Cerebellar nuclear complex (tissue), 1 donor: ENCODE measurements at places on chromosomes 1 and 21.

- no peak for DNase-seq
Observed at GRCh38 chr1:223834660-223835263, 11.0 kb downstream of the TP53BP2 start.

DNA sequence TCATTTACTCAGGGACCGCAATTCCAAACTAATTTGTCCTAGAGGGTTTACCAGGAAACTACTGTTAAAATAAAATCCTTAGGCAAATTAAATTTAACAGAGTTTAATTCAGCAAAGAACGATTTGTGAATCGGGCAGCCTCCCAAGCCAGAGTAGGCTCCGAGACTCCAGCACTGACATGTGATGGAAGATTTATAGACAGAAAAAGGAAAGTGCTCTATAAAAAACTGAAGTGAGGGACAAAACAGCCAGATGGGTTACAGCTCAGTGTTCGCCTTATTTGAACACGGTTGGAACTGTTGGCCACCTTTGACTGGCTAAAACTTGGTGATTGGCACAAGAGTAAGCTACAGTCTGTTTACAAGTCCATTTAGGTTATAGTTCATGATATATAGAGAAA, 35.2 kb upstream of the RCSD1 start:
- DNase-seq = no peak

GRCh38 chr1:77394166-77394565, 112.3 kb downstream of the AK5 start:
- no peak for DNase-seq

GRCh38 chr1:177589166-177589565, 380.7 kb downstream of the SEC16B start:
- no peak for DNase-seq

- no peak for DNase-seq
Observed at GRCh38 chr21:46622226-46622625, 13.2 kb upstream of the PRMT2 start.

DNA sequence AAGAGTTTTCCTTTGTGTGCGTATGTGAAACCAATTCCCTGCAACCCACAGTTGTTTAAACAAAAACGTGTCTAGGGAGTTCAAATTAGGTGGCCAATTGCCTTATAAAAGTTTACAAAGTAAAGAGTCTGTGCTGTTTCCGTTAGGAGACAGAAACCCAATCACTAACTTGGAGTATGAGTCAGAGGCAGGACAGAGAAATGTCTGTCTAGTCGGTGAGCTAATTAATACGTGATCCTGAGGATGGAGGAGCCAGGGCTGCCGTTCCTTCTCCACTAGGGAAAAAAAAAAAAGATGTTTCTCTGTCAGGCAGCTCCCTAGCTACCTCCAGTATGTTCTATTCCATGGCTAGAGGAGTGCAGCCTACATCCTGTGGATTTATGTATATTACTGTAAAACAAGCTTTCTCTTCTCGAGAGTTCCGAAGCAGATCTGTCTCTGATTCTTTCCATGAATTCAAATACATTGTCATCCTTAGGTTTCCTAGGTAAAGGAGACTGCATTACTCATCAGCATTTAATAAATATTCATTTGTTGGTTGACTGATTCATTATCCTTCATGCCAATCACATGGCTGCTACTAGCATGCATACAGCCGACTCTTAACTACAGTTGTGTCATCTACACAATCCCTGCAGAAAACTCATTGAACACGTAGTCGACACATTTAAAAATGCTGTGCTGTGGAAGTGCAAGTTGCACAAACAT, 430.6 kb downstream of the KIF26B start:
- DNase-seq = no peak

DNA sequence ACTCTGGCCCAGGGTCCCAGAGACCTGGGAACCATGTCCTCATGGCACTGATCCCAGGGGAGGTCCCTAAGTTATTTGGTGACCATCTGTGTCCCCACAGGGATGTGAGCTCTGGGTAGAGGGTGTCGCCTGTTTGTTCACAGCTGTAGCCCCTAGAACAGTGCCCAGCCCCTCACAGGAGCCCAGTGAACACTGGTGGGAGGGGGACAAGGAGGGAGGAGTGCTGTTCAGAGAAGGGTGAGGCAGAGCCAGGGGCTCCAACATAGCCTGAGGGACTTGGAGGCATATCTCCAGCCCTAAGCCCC, 450.4 kb downstream of the MATN1 start:
- no peak for DNase-seq

- DNase-seq = no peak
Observed at GRCh38 chr1:117068580-117068979, 8.5 kb downstream of the TTF2 start.

GRCh38 chr1:55654750-55655149, 439.6 kb upstream of the USP24 start:
- no peak for DNase-seq

DNA sequence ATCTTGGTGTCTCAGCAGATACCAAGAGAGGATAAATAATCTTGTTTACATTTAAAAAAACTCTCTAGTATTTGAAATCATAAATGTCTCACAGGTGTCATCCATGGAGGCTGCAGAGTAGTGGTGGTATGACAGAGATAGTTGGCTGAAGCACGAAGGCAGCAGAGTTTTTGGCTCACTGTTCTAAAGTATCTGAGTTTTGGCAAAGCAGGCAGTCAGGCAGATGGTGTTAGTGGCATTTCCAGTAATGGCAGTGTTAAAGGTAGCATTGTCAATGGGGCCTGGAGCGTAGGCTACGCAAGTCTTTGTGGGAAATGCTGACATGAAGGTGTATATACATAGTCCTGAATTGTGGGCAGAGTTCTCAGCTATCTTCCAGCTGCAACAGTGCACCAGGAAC, 68.5 kb upstream of the HSD17B7 start:
- DNase-seq = peak; percentile 86

GRCh38 chr1:212127221-212127620, 91.7 kb downstream of the DTL start:
- DNase-seq = no peak

- DNase-seq = no peak
Observed at GRCh38 chr1:77671836-77672235, 10.6 kb downstream of the ZZZ3 start.

- DNase-seq = no peak
Observed at GRCh38 chr1:52877554-52877953, 35.0 kb downstream of the ZYG11A start.

DNA sequence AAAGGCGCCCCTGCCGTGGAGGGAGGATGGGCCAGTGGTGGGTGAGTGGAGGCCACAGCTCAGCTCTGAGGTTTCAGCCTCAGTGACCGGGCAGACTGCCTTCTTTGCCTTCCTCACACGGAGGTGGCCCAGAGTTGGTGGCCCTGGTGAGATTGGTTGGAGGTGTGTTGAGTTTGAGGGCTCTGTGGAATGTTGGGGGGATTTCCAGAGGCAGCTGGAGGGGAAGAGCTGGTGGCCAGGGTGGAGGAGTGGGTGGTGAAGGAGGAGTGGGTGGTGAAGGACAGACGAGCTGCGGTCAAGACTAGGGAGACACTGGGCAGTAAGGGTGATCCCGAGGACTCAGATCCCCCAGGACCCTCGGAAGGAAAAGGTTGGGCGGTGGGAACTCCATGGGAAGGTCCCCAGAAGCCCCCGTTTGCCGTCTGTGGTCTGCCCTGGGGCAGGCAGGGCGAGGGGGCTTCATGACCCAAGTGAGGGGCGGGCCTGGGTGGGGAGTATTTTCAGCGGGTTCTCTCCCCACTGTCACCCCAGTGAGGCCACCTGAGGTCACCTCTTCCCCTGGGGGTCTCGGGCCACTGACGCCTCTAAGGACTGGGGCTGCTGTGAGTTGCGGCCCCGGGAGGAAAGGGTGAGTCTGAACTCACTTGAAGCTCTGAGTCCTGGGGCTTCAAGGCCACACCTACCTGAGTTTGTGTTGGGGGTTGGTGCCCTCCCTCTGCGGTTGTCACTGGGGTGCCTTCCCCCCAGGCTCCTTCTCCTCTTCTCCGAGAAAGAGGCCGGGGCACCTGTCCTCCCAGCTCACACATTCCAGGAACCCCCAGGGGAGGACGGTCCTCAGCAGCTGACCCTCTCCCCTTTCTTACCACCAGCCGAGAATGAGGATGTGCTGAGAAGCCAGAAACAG, 22.7 kb upstream of the PIK3CD start:
- no peak for DNase-seq

DNA sequence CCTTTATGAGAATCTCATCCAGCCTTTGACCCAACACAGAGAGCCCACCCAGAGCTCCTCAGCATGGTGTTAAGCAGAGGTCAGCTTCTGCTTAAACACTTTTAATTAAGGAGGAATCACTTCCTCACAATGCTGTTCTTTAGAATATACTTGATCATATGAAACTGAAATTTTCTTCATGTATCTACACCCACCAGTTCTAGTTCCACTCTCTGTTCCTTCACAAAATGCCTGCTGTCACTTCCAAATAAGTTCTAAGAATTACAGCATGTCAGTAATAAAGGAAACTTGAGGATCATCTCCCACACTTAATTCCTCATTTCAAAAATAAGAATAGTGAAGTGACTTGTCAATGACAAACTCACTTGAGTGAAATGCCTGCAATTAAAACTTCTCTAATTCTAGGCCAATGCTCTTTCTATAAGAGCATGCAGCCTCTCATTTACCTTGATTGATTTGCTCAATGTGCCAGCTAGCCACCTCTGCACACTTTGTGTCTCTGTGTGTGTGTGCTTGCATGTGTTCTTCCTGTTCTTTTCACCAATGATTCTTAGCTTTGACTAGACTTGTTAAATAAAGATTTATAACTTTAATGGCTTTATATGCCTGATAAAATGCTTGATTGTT, 356.3 kb downstream of the PLPP3 start:
- DNase-seq = no peak

GRCh38 chr21:29148530-29148929, 18.1 kb downstream of the MAP3K7CL start:
- DNase-seq = no peak

DNA sequence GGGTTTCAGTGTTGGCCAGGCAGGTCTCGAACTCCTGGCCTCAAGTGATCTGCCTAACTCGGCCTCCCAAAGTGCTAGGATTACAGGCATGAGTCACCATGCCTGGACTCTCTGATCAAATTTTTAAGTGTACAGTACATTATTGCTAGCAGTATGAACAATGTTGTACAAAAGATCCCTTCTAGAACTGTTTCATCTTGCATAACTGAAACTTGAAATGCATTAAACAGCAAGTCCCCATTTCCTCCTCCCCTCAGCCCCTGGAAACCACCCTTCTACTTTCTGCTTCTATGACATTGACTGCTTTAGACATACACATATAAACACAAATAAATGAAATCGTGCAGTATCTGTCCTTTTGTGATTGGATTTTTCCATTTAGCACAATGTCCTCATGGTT, 463.4 kb downstream of the PTPRC start:
- no peak for DNase-seq

- DNase-seq = no peak
Observed at GRCh38 chr1:145962157-145963102, 1.9 kb downstream of the ANKRD34A start.

DNA sequence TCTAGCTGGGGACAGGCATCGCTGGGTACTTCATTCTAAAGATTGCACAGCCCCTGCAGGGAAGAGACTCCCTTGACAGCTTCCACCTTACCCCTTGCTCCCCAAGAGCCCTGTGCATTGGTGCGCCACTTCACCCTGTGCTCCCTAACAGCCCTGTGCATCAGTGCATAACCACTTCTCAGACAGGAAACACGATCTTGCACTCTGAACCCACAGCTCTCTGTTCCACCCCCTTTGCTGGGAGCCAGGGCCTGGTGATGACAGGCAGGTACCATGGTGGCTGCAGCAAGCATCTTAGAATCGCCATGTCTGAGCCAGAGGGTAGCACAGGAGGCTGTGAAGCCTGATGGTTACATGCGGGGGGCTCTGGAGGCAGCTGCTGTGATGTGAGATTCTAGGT, 5.0 kb downstream of the ALPL start:
- no peak for DNase-seq

GRCh38 chr1:212035835-212036605, 472 bp downstream of the DTL start:
- DNase-seq = no peak

- DNase-seq = no peak
Observed at GRCh38 chr1:15305468-15305770, 58.4 kb downstream of the FHAD1 start.

GRCh38 chr1:206892351-206892984, 4.8 kb upstream of the IL24 start:
- no peak for DNase-seq

GRCh38 chr1:3585940-3586568, 25.3 kb downstream of the MEGF6 start:
- no peak for DNase-seq

- no peak for DNase-seq
Observed at GRCh38 chr1:228207851-228208821, at the start of gene OBSCN. TSS of gene OBSCN (plus strand) at chr1:228208044. CDS start at chr1:228211784, 3,740 bp downstream.

DNA sequence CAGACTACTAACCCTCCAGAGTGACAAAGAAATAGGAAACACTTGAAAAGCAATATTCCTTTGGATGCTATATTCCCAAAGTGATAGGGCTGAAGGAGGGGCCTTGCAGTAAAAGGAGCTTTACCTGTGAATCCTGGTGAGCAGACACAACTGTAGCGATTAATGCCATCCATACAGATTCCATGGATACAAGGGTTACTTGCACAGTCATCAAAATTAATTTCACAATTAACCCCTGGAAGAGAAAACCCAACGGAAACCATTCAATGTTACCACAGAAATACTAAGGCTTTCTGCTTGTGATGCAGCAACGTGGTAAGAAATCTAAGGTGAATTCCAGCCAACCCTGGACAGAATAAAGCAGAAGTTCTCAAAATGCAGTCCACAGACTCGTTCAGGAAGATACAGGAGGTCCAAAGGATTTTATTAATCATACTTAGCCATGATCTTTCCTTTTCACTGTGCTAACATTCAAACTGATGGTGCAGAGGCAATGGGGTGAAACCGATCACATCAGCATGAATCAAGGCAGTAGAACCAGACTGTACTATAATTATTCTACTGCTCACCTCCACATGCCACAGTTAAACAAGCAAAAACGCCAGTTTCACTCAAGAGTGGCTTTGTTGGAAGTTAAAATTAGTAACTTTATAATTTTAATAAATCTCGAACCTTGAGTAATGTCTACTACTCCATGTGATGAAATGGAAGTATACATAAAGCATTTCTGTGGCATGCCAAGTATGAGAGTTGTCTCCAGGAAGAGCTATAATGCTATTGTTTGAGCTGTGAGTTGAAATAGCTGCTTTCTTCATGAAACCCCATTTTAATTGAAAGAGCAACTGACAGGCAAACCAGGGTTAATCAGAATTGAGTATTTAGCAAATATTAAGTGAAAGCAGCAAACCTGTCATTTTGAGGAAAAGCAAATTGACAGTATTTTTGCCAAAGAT, 63.2 kb upstream of the ADAM30 start:
- DNase-seq = no peak

DNA sequence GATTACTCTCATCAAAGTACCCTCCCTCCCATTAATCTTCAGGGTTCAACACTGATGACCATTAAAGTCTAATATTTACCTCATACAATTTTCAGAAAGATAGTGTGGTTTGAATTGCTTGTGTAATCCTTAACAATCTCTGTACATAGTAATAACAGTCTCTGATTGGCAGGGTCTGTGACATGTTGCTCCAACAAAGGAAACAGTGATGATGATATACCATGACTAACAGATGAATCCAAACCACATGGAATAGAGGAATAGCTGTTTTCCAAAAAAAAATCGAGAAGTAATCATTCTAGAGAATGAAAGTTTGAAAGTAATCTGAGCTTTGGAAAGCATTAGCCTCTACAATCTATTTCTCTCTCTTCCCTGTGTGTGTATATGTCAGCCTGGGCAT, 610.1 kb upstream of the NEGR1 start:
- DNase-seq = no peak
